ENCODE measurements at places on chromosomes 6 and 20.

DNA sequence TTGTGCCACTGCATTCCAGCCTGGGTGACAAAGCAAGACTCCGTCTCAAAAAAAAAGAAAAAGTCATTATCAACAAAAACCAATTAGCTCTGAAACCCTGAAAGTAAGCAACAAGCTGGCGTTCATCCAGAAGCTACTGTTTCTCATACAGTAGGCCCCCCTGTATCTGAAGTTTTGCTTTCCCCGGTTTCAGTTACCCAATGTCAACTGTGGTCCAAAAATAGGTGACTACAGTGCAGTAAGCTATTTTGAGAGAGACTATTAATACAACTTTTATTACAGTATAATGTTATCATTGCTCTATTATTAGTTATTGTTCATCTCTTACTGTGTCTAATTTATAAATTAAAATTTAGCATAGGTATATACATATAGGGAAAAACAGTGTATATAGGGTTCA lies 135.1 kb downstream of the KIF16B start:
- no peak for DNase-seq

DNA sequence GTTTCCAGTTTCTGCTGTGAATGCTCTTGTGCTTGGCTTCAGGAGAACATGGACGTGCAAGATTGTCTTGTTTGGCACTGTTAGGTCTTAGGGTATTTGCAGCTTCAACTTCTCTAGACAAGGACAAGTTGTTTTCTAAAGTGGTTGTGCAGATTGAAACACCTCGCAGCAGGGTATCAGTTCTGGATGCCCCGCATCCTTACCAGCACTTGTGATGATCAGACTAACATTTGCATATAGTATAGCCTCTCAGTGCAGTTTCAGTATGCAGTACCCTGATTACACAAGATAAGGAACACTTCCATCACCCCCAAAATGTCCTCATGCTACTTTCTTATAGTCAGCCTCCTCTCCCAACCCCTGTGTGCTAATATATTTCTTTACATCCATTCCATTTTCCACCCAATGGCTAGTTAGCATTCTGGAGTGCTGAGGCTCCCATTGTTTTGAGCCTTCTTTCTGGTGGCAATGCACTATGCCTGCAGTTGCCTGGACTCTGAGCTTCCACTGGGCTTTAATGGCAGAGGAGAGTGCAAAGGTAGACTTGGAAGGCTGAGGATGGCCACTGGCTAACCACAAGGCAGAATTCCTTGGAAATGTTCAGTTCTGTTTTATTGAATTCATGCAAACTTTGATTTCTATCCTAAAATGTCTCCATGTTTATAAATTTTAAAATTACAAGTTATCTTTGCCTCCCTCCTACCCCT lies 35.4 kb downstream of the KIF3B start:
- DNase-seq: no peak

- DNase-seq: no peak
Measured at GRCh38 chr6:26342106-26343004, 22.6 kb upstream of the BTN3A2 start.

- DNase-seq: peak; percentile 74
Measured at GRCh38 chr20:24842918-24843715, 106.0 kb upstream of the CST7 start.

DNA sequence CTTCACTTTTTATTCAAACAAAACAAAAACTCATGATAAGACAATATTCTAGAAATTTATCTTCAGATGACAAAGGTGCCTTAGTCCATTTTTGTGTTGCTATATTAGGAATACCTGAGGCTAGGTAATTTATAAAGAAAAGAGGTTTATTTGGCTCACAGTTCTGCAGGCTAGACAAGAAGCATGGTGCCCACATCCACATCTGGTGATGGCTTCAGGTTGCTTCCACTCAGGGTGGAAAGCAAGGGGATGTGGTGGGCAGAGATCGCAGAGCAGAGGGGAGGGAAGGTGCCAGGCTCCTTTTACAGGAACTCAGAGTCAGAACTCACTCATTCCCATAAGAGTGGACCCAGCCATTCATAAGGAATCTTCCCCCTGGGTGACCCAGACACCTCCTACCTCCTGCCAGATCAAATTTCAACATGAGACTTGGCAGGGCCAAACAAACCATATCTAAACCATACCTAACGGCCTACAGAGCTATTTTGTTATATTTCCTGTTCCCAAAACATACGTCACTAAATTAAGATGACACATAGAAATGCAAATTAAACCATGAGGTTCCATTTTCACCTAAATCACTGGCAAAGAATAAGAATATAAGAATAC lies 26.4 kb downstream of the ABHD12 start:
- no peak for DNase-seq

DNA sequence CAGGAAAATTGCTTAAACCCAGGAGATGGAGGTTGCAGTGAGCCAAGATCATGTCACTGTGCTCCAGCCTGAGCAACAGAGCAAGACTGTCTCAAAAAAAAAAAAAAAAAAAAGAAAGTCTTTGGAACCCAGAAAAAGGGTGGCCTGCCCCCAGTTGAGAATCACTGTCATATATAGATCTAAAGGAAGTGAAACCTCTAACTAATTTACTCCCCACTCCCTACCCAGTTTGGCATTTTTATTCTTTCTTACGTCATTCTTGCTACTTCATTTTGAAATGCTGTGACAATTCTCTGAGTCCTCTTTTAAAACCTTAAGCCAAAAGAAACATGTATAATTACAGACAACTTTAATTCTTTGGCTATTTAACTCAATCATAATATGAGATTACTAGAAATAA lies 254.8 kb downstream of the CDC5L start:
- DNase-seq: no peak

- no peak for DNase-seq
Measured at GRCh38 chr6:16540804-16541752, 220.2 kb downstream of the ATXN1 start.

GRCh38 chr20:60101891-60102281 lies 143.7 kb downstream of the CDH26 start:
- no peak for DNase-seq

- DNase-seq: no peak
Measured at GRCh38 chr6:130467146-130468050, 101.6 kb downstream of the TMEM200A start.

DNA sequence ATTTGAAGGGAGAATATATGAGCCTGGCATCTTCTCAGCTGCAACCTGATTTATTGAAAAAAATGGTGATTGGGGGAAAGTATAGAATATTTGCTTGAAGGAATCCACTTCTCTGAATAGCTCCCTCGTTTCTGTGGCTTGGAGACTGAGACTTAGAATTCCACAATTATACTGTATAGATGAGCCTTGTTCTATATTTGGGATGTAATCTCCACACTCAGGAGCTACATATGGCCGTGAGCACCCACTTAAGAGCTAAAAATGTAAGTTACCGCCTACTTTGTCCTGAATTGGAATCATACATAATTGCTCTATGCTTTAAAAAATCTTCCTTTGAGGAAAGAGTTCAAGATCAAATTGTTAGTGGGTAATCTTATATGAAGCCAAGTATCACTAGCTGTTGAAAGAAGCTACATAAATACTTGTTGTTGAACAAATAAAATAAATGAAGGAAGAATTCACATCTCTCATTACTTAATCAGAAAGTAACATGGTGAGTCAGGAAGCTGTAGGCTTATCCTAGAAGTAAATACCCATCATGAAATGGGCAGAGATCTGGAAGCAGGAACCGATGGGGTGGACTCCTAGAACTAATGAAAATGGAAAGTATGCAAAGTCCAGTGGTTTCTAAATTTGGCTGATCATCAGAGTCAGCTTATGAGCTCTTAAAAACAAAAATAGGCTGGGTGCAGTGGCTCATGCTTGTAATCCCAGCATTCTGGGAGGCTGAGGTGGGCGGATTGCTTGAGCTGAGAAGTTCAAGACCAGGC lies 254.3 kb downstream of the SOX4 start:
- DNase-seq: no peak

- DNase-seq: no peak
Measured at GRCh38 chr20:13061381-13061780, 52.6 kb downstream of the SPTLC3 start.

GRCh38 chr20:44091026-44091425 lies 96.0 kb downstream of the JPH2 start:
- no peak for DNase-seq

DNA sequence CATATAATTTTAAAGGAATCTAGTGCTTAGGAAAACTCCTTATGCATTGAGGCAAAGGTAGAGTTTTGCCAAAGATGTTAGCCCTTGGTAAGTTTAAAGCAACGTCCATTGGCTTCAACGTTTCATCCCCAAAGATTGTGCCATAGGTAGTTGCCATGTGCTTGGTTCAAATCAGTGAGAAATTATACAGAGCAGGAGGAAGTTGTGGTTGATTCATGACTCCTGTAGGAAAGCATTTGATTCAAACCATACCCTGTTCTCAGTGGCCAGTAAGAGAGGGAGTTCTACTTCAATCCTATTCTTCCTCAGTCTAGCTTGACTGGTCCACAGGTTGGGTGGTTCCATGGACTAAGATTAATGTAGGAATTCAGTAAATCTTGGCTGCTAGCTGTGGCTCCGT lies 535.6 kb downstream of the QKI start:
- peak; percentile 6 for DNase-seq

- DNase-seq: no peak
Measured at GRCh38 chr20:19512886-19513677, 245.0 kb upstream of the RIN2 start.

- DNase-seq: no peak
Measured at GRCh38 chr6:71334768-71335167, 46.2 kb downstream of the OGFRL1 start.

GRCh38 chr20:38172408-38172807 lies 7.3 kb upstream of the TGM2 start:
- no peak for DNase-seq

DNA sequence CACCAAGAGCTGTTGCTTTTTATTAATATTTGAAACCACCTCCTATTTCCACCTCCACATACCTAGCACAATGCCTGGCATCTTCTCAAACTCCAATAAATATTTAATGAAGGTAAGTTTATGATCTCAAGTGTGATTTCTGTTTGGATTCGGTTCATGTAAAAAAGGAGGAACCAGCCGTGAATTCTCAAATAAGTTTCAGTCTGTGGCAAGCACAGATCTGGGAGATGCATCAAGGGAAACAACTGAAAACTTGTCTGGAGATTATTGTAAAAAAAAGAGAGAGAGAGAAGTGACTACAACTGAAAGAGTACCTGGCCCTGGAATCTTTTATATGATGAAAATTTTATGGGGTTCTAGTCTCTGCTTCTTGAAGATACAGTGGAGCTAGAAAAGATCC lies 52.8 kb upstream of the PNRC1 start:
- no peak for DNase-seq

DNA sequence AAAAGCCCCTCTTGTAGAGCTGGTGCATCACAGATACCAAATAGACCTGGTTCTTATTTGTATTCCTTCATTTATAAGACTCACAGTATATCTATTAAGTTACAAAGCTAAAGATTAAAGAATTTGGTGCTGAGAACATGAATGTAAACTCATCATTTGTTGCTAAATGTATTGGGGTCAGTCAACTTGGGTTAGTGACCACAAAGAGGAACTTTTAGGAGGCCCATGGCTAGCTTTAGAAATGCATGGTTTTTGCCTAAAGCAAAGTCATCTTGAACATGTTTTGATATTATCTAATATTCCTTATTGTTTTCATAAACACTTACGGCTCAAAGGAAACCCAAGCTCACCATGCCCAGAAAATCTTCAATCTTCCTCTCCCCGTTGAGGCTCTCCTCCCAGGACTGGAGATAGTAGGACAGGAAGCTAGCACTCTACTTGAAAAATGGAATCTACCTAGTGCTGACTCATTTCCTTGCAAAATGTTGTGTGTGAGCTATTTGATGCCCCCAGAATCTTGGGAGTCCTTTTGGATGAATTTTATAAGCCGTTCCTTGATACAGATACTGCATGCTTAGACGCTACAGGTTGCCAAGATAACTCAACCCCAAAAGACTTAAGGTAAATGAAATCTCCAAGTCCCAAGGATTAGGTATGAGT lies 121.4 kb downstream of the BMP2 start:
- no peak for DNase-seq

DNA sequence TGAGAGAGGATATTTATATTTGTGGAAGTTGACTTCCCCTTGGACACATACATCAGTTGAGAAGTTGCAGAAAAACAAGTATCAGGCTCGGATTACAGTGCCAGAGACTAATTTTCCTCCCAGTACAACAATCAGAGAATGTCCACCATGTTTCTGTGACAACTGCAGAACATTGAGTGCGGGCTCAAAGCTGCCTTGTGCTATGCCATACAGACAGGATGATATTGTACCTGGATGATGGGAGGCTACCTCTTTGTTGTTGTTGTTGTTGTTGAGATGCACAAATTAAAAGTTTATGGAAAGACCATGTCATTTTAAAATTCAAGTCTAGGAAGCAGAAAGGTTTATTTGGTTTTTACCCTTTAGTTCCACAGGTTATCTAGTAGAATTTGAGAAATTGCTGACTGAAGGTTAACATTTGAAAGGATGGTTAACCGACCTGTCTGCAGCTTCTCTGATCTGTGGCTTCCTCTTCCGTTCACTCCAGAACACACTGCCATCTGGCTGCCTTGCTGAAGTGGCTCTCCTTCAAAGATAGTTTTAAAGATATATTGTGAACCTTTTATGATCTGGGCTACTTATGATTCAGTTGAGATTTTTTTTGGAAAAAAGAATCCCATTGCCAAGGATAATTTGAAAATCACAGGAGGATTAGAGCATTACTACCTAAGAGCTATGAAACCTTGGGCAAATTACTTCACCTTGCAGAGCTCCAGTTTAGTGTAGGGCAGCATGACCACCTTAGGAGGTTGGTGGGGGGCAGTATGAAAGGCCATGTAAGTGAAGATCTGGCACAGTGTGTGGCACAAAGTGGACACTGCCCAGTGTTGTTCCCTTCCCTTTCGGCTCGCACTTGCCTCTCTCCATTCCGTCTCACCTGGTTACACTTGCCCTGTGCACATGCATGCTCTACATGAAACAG lies 15.9 kb downstream of the TMEM200A start:
- DNase-seq: peak; percentile 41

- DNase-seq: no peak
Measured at GRCh38 chr6:11613858-11614257, 76.3 kb downstream of the TMEM170B start.

- DNase-seq: no peak
Measured at GRCh38 chr6:105038259-105038658, 81.4 kb downstream of the LIN28B start.

DNA sequence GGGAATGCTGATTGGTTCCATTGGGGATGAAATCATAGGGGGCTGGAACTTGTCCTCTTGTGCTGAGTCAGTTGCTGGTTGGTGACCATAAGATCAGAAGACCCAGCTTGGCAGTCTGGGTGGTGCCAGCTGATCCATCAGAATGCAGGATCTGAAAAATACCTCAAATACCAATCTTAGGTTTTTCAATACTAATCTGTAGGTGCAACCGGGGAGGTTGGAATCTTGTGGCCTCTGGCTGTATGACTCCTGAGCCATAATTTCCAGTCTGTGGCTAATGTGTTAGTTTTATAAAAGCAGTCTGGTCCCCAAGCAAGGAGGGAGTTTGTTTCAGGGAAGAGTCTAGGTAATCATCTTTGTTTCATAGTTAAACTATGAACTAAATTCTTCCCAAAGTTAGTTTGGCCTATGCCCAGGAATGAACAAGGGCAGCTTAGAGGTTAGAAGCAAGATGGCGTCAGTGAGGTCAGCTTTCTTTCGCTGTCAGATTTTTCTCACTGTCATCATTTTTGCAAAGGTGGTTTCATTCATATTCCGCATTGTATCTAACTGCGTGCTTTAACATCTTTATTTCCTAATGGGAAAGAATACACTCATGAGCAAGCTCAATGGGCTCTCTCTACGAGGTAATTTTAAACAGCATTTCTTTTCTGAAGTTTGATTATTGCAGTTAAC lies 2.0 kb downstream of the ARMH2 start:
- DNase-seq: no peak

GRCh38 chr20:1323256-1323655 lies 5.7 kb downstream of the SDCBP2 start:
- no peak for DNase-seq

- peak; percentile 66 for DNase-seq
Measured at GRCh38 chr6:56659721-56660380, 17.2 kb upstream of the DST start.

Measured in KBM-7 (cell line).